Amniotic epithelial cell (primary cell): ENCODE measurements at places on chromosomes 11 and 22.

- no peak for DNase-seq
Observed at GRCh38 chr22:22817468-22818201, 70.0 kb upstream of the IGLL5 start.

DNA sequence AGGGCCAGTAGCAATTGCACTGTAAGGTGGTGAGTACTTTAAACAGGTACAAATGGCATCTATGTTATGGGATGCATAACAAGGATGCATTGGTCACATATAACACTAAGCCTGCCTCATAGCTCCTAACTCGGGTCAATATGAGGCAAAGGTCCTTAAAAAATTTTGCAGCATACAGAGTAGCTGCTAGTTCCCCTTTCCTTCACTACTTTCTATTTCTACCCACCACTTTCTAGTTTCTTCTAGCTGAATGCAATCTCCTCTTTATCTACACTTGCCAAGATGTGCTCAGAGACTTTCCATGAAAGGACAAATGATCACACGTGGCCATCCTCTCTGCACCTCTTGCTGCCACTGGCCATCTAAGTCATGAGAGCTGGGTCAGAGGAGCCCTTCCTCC is 9.8 kb downstream of the OR51F2 start:
- DNase-seq: no peak

DNA sequence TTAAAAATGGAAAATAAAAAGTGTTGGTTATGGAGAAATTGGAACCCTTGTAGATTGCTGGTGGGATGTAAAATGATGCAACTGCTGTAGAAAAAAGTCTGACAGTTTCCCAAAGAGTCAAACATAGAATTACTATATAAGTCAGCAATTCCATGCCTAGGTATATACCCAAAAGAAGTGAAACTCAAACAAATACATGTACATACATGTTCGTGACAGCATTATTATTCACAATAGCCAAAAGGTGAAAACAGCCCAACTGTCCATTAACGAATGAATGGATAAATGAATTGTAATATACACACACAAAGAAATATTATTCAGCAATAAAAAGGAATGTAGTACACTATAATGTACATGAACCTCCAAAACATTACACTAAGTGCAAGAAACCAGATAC is 116.0 kb downstream of the TTC28 start:
- DNase-seq: no peak

DNA sequence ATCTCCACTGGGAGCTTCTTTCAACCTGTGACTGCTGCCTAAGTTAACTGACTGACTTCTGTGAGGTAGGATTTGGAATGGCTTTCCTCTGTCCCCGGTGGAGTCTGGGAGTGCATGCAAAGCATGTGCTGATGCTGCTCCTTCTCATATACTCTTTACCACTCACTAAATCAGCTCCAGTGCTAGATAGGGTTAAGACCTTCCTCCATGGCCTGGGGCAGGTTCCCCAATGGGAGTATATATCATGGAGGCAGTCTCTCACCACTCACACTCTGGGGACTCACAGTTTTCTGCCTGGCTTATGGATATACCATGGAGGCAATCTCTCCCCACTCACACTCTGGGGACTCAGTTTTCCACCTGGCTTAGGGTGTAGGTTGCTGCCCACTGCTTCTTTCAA is 10.1 kb upstream of the FANCF start:
- DNase-seq: no peak

- peak; percentile 21 for DNase-seq
Observed at GRCh38 chr11:68904248-68904847, 657 bp downstream of the IGHMBP2 start.

- DNase-seq: peak; percentile 85
Observed at GRCh38 chr11:85725510-85726258, 39.7 kb upstream of the CCDC89 start.

DNA sequence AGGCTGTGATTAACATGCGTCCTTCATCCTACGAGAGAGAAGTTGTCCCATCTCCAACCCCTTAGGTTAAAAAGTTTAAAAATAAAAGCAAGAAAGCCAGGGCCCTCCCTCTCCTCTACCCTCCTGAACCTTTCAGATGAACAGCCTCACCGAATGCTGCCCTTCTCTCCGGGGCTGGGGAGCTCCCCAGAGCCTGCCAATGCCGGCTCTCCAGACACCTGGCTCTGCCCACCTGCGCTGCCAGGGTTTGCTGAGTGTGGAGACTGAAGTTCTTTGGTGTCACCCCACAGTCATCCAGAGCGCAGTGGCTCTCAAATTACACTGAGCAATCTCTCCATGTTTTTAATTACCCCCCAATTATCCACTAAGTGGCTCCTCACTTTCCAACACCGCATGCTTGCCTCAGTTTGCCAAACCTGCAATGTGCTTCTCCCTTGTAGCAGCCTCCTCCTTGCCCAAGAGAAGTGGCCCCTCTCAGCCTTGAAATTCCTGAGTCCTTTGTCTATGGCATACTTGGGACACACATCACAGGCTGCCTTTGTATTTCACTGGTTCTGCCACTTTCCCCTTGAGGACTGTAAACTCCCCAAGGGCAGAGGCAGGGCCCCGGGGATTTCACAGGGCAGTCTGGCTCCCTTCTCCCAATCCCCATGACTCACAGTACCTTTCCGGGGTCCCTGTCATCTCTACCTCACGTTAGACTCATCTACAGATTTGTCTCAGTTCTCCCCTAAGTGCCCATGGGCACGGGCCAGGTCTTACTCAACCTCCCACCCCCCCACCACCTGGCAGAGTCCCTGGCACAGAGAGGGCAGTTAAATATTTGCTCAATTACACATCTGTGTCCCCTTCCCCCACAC is 2.0 kb downstream of the MYH9 start:
- DNase-seq: peak; percentile 37

DNA sequence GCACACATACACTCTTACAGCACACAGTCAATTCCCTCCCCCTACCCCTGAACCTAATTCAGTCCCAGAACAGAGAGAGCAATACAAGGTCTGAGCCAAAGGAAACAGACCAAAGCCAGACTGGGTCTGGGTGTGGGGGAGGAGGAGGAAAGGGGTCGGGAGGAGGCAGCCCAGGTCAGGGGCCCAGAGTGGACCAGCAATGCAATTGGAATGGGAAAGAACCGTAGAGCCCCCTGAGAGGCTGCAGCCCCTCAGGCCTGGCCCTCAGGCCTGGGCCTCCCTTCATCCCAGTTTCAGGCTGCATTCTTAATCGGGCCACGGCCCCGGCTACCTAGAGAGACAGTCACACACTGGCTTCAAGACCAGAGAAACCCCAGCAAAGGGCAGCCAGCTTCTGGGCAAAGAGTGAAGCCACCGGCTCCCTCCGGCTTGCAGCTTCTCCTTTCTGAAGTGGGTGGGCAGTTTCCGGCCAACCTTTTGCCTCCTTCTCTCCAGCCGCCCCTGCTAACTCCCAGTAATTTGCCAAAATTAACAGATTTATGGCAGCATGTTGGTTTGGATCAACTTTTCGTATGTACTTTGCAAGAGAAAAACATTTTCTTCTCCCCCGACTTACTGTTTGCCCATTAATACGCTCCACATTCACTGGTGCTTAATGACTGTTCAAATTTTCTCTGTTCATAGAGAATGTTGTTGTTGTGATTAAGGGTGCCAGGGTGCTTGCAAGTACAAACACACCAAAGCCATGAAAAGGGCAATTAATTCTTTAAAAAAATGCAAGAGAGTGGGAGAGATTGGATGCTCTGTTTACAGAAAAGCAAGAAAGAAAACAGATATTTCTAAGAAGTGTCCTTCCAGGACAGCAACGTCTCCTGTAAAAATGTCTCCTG is 488.3 kb downstream of the MN1 start:
- no peak for DNase-seq

DNA sequence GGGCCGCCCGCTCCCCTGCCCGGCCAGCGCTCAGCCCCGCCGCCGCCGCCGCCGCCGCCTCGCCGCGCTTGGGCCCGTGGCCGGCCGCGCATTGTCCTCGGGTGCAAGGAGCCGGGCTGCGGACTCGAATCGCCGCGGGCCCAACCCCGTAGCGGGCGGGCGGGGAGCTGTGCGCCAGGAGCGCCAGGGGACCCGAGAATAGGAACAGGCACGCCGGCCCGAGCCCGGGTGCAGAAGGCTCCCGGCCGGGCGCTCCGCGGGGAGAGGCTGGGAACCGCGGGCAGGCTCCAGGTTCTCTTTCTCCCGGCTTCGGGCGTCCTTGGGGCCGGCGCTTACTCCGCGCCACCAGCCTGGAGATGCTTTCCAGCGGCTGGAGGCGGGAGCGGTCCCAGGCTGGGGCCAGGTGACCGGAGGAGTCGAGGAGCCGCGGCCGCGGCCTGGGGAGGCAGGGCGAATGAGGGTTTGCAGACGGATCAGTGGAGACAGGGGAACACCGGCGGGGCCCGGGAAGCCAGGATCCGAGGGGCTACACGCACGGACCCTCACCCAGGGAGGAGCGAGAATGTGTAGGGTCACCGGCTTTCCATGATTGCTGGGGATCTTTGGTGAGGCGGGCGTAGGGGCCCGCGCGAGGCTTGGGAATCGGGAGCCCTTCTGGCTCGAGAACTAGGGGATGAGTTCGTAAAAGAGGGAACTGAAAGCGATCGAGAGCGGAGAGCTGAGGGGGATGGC is 726 bp downstream of the PKNOX2 start:
- no peak for DNase-seq

GRCh38 chr11:23711981-23712380 is 784.9 kb upstream of the LUZP2 start:
- DNase-seq: no peak

DNA sequence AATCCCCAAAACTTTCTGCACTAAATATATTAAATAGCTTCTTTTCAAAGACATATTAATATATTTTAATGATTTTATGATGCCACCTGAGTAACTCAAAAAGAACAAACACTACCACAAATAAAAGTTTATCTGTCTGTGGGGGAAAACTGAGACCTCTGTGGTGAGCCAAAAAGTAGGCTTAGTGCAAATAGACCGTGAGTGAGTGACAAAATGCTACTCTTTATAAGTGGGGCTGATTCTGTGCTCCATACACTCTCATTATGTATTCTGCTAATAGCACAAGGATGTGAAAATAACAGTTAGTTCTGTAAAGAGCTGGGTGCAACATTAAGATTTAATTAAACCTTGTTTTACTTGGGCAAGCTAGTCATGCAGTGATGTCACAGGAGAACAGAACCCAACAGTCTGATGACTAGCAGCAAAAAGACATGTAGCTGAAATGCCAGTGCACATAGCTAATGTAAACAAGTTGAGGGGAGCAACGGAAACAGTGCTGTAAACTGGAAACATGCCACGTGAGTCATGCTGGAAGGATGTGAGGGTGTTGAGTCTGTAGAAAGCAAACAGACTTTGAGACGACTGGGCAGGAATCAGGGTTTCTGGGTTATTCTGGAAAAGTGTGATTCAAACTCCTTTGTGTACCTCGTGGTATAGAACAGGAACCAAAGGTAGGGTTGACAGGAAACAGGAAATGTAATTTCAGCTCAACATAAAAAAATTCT is 1130.4 kb downstream of the LRRC4C start:
- peak; percentile 100 for DNase-seq

DNA sequence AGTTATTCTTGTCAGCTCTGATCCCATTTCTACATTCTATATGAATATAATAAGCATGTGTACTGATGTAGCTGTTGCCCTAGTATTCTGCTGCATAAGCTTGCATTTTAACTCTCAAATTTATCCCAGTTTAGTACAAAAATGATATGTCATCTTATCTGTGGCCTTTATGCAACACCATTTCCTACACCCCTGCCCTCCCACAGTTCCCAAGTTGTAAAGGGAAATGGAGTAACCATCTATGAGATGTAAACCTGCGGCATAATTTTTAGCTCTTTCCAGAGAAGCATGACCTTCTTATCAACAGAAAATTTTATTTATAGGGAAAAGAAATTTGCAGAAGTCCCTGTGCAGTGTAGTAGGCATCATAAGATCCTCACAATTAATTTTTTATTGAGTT is 18.9 kb upstream of the CARD18 start:
- DNase-seq: no peak

DNA sequence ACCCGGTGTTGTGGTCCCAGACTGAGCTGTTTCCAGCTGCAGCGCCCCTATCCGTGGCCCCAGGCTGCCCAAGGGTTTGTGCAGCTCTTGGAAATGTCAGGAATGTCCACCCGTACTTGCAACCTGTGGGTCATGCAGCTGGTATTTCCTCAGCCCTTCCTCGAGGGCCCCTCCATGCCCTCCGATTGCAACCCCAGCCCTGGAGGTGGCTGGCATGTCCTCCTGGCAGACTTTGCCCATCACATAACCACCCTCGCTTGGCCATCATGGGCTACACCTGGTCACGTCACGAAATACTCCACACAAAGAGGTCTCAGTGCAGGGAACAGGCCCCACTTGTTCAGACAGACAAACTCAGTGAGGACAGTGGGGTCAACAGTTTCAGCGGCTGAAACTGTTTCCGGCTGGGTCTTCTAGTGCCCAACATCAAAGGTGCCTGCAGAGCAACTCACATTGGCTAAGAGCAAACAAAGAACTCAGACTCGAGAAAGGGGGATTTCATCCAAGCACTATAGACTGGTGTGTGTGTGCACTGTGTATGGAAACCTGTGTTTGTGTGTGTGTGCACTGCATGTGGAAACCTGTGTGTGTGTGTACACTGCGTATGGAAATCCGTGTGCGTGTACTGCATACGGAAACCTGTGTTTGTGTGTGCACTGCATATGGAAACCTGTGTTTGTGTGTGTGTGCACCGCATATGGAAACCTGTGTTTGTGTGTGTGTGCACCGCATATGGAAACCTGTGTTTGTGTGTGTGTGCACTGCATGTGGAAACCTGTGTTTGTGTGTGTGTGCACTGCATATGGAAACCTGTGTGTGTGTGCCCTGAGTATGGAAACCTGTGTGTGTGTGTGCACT is 72.8 kb upstream of the CCND1 start:
- peak; percentile 20 for DNase-seq

DNA sequence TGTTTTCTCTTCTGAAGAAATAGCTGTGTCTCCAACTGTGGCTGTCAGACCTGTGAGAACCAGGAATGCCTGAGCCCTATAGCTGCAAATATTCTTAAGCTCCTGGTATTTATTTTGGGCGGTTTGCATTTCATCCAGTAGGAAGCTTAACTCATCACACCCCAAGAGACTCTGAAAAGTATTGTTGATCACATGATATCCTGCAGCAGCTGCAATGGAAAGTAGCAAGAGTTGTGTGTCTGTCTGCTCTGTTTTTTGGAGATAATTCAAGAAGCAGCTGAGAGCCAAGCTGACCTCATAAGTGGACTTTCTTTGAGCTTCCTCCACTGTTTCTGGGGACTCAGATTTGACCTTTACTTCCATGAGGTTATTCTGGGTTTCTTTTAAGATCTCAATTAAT is 36.4 kb upstream of the MRPL17 start:
- no peak for DNase-seq

- DNase-seq: peak; percentile 78
Observed at GRCh38 chr11:60925868-60926267, 1.6 kb downstream of the TMEM132A start.
